ENCODE measurements at places on chromosomes 7 and 10.

DNA sequence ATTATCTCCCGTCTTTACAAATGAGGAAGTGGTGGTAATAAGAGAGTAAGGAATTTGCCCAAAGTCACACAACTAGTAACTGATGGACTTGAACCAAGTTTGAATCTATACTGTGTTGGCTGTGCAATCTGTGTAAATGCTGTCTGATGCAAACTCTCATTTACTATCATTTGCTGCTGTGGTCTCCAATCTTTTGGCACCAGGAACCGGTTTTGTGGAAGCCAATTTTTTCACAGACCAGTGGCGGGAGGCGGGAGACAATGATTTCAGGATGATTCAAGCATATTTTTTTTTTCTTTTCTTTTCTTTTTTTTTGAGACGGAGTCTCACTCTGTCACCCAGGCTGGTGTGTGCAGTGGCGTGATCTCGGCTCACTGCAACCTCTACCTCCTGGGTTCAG lies 450.0 kb upstream of the FZD8 start:
- DNase-seq, result no peak

GRCh38 chr10:5858811-5859210 lies 30.9 kb downstream of the ANKRD16 start:
- DNase-seq, result no peak

DNA sequence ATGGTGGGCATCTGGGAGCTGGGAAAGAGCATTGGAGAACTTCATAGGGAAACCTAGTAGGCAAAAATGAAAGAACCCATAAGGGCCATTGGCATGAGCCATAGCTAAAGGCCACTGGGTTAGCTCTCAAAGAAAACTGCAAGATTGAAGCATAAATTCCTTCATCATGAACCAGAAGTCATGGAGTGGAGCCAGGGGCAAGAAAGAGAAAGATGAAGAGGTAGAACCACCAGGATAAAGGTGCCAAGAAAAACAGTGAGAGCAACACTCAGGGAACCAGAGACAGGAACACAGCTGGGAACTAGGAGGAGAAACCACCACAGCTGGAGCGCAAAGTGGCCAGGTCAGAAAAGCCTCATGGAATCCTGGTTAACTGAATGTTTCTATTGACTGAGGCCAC lies 11.5 kb upstream of the SGMS1 start:
- DNase-seq, result no peak

DNA sequence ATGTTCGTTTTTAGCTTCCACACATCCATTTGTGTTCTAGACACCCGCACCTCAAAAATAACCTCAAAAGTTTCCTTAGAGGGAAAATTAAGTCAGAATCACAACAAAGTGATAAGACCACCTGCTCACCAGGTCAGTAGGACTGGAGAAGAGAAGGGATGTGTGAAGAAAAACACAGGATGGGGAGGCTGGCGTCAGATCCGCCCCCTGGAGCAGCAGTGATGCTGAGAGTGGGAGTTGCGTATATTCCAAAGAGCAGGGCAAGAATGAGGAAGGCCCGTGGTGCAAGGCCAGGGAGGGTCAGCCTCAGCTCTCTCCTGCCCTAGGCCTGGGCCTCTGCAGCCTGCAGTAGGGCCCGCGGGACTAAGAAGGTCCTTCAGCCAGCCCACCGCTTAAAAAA lies 28.7 kb downstream of the CRTAC1 start:
- DNase-seq, result no peak

GRCh38 chr7:93897680-93898079 lies 7.1 kb upstream of the TFPI2 start:
- no peak for DNase-seq

GRCh38 chr7:117262546-117262945 lies 60.3 kb downstream of the WNT2 start:
- DNase-seq, result no peak

- no peak for DNase-seq
These were observed 213.8 kb downstream of the MGMT start for GRCh38 chr10:129680661-129681344.

- no peak for DNase-seq
These were observed 39.9 kb downstream of the BTBD16 start for GRCh38 chr10:122311051-122311410.

- DNase-seq, result no peak
These were observed 365.6 kb upstream of the AUTS2 start for GRCh38 chr7:69232445-69233376.

DNA sequence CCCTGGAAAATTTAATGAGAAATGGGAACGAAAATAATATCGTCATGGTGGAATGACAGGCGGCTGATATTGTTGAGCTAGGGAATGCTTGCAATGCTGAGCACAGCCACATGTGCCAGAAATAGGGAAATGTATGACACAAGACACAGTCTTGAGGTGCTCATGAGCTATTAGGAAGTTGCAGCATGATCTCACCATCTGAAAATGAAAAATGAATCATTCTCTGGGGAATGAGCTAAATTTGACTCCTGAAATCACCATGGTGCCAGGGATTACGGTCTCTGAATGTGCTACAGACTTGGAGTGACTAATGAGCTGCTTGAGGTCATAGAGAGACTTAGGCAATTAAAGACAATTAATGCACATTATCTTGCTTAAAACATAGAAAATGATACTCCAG lies 845.0 kb downstream of the CNTNAP2 start:
- DNase-seq, result no peak

GRCh38 chr10:108327706-108328105 lies 1163.2 kb upstream of the SORCS1 start:
- no peak for DNase-seq

GRCh38 chr7:51639661-51640334 lies 323.2 kb upstream of the COBL start:
- DNase-seq, result no peak

DNA sequence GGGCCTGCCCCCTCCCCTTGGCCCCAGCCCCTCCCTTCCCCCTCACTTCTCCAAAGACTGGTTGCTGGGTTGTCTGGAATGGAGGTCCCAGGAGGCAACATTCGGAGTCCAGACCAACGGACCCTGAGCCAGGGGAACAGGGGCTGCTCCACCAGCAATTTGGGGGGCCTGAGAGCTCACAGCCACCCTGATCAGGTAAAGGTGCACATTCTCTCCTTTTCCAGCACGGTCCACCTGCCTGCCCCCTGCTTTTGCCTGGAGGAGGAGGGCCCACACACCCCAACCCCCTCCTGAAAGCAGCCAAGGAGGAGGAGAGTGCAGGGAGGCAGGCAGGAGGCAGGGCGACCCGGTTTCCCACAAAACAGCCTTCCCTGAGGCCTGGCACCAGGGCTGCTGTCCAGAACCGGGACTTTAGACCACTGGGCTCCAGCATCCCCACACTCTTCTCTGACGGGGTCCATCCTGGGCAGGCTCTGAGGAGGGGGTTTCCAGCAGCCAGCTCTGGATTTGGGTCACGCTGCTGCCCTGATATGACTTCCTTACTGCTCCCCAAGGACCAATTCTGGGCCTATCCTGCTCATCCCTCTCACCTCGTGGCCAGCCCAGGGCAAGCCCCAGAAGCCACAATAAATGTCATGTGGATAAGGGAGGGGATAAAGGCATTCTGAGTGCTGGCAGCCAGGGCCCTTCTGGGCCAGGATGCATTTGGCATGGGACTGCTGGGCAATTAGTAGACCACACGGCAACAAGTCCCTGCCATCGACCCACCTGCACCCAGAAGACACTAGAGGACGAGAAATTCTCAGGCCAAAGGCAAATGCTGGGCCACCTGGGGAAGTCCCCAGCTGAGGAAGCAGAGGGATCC lies 1.1 kb upstream of the CAMK2B start:
- DNase-seq, result no peak

- no peak for DNase-seq
These were observed 669.8 kb upstream of the ANKRD30A start for GRCh38 chr10:36455526-36456133.

DNA sequence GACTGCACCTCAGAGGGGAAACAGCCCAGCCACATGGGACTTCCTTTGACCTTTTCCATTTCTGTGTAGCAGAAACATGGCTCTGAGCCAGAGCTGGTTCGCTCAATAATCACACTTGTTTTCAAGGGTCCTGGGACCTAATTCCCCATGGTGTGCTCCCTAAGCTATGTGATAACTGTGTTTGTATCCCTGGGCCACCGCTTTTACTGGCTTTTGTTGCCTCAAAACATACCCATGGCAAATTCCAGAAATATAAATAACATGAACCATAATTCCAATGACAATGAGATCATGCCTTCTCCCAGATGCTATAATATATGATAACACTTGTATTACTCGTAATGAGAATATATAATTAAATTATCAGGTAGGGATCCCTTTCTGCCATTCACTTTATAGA lies 196.4 kb downstream of the GFRA1 start:
- no peak for DNase-seq

DNA sequence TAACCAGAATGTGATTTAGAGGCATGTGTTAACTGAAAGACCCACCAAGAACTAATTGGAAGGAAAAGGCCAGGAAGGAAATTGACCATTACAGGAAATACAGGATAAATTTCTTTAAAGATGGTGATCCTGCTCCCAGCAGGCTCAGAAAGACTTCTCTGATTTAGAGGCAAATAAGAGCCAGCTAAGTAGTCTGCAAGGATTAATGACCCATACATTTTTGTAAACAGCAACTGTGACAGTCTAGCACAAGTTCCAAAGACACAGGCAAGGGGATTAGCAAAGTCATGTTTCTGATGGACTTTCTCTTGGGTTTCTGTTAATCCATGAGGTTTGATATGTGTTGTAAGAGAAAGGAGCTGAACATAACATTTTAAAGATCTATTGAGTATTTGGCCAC lies 425.0 kb downstream of the HTR7 start:
- DNase-seq, result no peak

DNA sequence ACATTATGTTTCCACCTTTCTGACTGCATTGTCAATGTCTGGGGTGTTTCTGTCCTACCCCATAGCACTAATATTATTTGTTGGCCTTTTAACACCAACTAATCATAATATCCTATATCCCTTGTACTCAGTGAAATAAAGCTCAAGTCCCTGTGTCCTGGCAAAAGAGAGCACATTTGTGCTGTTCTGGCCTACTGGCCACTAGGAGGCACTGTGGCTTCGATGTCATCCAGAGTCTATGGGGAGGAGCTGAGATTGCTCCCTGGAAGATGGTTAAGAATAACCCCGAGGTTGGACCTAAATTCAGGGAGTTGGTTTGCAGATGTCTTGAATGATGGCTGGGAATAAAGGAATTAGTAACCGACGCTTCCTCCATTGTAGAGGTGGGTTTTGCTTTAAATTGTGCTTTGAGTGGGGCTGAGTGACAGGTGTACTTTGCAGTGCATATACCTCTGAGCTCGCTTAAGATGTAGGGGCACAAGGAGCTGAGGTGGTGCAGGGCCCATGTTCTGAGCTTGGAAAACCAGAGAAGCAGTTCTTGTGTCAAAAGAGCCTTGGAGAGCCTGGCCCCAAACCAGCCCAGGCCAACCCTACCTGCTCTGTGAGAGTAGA lies 191.2 kb upstream of the PRSS1 start:
- peak; percentile 50 for DNase-seq

DNA sequence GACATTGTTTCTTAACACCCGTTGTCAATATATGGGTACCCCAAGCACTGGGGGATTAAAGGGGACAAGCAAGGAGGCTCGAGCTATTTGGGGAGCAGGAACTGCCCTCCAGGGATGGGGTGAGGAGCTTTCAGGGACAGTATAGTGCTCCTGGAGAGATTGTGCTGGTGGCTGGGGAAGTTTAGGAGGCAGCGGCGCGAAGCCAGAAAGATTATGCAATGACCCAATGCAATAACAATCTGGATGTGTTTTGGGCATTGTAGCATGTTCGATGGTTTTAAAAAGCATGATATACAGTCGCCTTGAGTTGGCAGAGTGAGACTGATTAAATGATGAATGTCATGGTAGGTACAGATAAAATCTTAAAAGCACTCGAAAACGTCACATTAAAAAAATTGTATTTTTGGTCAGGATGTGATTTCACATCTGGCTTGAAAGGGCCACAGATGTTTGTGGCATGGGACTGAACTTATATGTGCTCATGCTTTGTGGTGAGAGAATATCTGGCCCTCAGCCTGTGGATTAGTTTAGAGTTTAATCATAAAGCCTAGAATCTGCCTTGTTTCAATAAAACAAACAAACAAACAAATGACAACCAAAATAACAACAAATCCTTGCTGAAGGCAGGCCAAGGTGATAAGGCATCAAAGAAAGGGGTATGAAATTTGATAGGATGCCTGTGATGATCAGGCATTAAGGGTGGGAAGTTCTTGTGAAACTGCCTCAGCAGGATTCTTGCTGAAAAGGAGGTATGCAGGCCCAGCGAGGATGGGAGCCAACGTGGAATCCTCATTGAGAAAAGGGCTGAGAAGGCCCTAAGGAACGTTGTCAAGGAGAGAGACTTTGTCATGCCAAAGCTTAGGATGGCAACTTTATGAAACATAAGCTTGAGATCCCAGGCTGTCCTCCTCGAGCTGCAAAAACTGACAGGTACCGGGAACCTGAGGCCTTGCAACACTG lies 417.1 kb upstream of the KLF6 start:
- no peak for DNase-seq

DNA sequence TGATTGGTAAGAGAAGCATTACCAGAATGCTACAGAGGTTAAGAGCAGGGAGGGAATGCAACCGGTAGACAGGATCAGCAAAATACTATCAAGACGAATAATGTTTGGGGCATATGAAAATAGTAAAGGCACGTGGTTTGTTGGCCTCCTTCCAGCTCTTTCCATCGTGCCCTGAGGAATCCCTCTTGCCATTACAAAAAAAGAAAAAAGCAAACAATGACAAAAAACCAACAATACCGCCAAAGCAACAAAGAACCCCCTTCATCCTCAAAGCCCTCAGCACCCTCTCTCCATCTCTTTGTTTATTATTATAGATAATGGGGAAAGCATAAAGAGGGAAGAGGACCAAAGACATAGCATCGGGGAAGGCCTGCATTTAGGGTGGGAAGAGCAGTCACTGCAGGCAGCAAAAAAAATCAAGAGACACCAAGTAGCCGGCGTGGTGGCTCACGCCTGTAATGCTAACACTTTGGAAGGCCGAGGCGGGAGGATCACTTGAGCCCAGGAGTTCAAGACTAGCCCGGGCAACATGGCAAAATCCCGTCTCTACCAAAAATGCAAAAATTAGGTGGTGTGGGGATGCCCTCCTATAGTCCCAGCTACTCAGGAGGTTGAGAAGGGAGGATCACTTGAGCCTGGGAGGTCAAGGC lies 78.0 kb downstream of the HIP1 start:
- DNase-seq, result no peak

DNA sequence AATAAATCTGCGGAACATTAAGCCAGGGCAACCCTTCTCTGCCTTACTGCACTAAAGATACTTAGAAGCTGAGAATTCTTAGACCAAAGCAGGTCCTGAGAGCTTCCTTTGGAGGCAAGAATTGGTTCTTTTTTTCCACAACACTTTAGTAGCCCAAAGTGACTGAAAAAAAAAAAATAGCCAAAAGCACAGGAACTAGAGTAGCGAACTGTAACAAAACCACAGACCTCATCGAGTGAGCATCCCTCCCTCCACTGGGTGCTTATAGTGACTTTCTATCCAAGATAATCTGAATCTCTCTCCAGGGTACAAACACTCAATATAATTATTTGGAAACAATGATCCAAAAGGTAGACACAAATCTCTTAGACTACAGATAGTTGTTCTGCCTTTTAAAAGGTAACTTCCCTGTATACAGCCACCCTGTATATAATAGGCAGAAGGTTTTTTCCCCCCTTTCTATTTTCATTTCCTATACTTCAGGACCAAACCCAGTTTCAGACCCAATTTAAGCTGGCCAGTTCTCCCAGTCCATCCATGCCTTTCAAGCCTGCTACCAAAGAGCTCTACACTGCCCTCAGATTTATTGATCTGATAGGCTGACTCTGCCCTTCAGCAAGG lies 31.6 kb upstream of the KCNIP2 start:
- DNase-seq, result no peak

GRCh38 chr7:27082171-27082570 lies 13.6 kb downstream of the HOXA1 start:
- DNase-seq, result no peak

GRCh38 chr10:63558132-63558784 lies 37.1 kb downstream of the REEP3 start:
- no peak for DNase-seq

- DNase-seq, result no peak
These were observed 823 bp downstream of the TWNK start for GRCh38 chr10:100988166-100988565.

Measured in activated CD4-positive, alpha-beta T cell treated with anti-CD3 and anti-CD28 coated beads for 4 hours (primary cell).